BJ (cell line): ENCODE measurements at places on chromosomes 11 and 22. TPM values are rescaled to one million over a fixed set of nuclear protein-coding genes. Genes with fewer than 3 reads are reported as not detected.

The CDC42EP2 gene
- 11.7 and 23.2 TPM in 2 replicates for polyA plus RNA-seq

The SLC22A8 gene
- not detected in 2 replicates for polyA plus RNA-seq

The MFRP gene
- polyA plus RNA-seq, result not detected in 2 replicates

The FGF4 gene
- not detected in 2 replicates for polyA plus RNA-seq

The SEC14L2 gene
- polyA plus RNA-seq, result 20.1 and 22.8 TPM in 2 replicates

The NCF4 gene
- not detected in 2 replicates for polyA plus RNA-seq

The ZNF214 gene
- polyA plus RNA-seq, result 0.75 and 1.8 TPM in 2 replicates

DNA sequence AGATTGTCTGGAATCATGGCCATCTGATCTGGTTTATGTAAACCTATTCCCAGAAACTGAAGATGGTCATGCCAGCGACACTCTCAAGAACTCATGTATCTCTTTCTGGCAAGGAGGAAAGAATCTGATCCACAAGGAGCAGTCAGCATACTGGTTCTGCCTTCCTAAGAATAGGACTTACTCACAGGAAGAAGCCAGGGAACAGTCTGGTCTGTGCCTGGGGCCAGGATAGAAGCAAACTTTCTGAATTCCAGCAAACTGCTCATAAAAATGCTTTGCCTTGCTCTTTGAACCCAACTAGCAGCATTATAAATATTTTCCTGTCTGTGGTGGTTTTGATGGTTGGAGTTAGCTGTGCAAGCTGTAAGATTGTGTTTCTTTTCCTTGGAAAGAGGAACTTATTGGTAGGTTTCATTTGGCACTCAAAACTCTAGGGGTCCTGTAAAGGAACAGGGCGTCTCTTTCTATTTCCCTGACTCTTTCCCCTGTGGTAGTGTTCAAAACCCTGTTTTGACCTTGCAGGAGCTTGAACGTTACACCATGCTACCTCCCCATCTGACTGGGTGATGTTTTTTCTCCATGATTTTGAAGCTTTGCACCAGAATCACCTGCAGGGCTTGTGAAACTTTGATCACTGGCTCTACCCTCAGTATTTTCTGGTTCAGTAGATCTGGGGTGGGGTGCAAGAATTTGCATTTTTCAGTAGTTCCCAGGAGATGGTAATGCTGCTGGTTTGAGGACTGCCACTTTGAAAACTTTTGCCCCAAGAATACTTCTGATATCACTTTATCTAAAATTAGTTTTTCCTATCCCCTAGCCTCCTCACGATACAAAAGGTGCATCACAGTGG lies 627.8 kb upstream of the ANO5 start:
- DNase-seq, result peak; percentile 76

- DNase-seq, result no peak
Measured at GRCh38 chr11:100188137-100188783, 498.8 kb upstream of the ARHGAP42 start.

- no peak for DNase-seq
Measured at GRCh38 chr22:19818324-19819207, 36.1 kb downstream of the GNB1L start.

- no peak for DNase-seq
Measured at GRCh38 chr22:37376643-37377042, 50.6 kb downstream of the ELFN2 start.

DNA sequence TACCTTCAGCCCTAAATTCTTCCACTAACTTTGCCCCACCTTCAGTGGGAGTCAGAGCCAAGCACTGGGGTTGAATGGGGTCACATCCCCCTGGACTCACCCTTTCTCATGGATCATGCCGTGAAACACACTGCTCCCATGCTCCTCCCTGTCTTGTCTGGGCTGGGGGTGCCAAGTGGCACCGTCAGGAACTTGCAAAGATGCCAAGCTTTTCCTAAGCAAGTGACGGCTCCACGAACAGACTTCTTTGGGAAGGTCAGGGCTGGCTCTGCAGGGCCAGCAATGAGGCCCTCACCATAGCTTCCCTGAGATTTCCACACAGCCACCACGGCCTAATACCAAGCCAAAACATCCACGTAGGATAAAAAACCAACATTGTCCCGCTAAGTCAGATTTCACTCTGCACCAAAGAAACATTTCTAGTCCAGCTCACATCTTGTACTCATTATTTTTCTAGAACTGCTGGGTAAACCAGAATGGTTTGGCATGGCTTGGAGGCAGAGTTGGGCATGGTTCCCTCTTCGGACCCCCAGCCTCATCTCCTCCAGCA lies 76.5 kb downstream of the NAT10 start:
- DNase-seq, result no peak

DNA sequence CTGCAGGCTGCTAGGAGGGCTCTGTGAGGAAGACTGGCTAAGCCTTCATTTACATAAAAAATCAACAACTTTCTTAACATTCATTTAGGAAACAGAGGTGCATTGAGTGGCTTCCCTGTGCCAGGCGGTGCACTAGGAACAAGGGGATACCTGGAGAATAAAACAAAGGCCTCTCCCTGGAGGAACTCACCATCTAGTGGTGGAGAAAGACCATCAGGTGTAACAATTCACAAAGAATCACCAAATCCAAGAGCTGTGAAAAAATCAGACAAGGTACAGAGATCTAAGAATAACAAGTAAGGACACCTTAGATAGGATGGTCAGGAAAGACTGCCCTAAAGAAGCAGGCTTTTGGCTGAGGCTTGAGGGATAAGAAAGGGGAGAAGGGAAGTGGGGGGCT lies 40.3 kb downstream of the CSNK2A3 start:
- no peak for DNase-seq

DNA sequence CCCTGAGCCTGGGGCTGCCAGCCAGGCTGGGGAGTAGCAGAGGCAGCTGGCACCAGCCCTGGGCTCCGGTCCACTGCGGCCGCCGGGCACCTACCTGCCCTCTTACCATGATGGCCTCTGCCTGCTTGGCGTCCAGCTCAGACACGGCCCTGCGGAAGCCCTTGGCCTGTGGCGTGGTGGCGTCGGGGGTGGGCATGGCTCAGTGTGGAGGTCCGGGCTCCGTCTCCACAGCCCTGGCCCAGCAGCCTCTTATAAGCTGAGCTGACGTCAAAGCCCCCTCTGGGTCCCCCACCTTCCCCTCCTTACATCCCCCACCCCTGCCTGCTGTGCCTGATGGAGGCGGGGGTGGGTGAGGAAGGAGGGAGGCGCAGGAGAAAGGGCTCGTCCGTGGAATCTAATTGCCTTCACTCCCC lies at the start of gene TH:
Gene TH (minus strand): TSS at position 225 of the 413 bp plus-strand sequence. CDS start 29 bp downstream, at position 196.
- no peak for DNase-seq

GRCh38 chr11:68211546-68211945 lies 1.6 kb downstream of the KMT5B start:
- no peak for DNase-seq

GRCh38 chr11:18927550-18928322 lies 11.5 kb downstream of the MRGPRX1 start:
- no peak for DNase-seq

DNA sequence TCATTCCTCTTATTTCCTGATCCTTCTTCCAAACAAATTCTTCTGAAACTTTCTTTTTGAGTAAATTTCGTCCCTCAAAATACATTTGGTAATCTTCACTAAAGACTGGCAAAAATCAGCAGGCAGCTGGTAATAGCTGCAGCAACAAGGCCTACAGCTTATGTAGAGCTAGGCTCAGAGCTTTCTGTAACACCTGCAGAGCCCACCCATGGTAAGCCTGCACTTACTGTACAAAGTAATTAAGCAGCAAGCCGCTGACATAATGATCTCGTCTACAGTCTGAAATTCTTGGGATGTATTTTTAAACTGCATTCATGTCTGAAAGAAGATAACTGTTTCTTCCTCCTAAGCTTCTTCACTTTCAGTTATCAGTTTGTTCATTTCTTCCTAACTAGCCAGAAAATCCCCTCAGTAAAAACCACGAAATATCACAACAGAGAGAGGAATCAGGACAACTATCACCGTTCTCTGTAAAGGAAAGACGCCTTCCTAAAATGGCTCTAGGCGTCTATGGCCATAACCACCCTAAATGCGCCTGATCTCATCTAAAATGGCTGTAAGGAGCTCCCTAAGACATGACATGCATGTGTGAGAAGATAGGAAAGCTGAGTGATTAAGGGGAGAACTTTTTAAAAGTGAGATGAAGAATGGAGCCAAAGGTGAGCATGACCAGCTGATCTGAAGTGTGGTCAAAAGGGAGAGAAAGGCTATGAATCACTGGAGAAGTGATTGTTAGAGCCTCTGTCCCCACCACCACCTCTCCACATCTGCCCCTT lies 56.2 kb downstream of the DENND5A start:
- DNase-seq, result no peak

DNA sequence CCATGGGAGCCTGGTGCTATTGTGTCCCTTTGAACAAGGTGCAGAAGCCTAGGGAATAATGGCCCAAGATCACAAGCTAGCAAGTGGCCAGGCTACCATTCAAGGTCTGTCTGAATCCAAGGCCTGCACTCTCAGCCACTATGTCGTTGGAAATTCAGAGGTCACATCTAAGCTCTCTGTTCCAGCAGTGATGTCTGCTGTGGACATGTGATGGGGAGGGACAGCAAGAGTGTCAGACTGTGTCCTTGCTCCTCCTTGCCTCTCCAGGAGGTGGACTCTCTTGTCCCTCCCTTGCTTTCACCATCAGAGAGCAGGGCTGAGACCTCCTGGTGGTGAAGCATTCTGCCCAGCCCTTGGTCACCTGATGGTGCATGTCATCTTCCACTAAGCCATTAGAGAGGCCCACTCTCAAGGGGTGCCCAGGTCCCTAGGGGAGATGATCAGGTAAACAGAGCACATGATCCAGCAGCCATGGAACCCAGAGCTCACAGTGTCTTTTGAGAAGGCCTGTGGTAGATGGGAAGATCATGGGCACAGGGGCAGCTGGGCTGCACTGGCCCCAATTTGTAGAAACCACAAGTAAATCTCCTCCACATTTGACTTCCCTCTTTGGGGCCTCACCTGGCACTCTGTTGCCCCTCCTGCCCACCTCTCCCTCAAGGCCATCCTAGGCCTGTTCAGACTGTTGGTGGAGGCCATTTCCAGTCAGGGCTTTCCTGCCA lies 37.1 kb upstream of the SUSD2 start:
- DNase-seq, result no peak

DNA sequence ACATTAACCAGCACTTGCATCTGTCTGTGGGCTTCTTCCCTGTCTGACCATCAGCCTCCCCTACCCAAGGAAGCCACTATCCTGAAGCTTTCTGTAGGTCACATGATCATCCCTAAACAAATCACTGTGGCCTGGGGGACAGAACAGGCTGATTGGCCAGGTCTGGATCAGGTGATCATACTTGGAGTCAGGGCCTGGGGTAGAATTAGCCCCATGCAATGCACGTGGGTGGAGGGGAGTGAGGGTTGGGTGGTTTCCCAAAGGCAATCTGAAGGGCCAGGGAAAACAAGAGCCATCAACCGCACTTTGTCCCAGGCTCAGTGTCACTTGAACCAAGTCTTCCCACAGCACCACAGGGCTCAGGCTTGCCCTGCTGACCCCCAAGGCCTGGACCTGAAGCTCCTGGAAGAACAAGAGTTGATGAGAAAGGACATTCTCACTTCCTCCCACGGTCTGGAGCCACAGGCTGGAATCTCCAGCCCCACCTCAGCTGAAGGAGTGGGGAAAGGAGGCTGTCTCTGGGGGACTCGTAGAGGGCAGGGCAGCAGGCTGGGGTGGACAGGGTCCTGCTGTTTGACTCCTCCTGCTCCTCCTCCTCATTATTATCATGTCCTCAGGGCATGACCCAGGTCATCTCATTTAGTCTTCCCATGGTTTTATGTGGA lies 31.5 kb upstream of the TSPAN18 start:
- no peak for DNase-seq

DNA sequence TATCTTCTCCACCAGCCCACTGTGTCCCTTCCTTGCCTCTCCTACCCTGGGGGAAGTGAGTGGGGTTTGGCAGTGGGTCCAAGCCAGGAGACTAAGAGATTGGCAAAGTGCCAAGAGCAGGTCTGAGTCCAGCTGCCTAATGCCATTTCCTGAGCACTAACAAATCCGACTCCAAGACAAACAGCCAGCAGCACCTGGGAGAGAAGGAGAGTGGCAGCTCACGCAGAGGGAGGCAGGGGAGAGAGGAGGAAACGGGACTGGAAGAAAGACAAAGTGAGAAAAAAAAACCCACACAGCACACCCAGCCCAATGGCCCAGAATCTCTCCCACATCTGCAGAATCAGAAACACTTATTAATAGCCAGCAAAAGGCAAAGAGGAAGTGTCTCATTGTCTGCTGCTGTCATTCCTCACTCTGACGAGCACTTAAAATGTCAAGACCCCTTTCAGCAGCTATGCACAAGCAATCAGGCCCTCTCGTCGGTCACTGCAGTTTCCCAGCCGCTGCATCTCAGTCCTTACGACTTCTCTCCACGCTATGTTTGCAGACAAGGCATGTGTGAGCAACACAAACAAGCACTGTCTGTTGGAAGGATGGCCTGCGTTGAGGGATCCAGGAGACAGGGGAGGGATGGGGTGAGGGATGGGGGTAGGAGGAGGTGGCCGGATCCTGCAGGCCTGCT lies 558.4 kb upstream of the CADM1 start:
- no peak for DNase-seq

DNA sequence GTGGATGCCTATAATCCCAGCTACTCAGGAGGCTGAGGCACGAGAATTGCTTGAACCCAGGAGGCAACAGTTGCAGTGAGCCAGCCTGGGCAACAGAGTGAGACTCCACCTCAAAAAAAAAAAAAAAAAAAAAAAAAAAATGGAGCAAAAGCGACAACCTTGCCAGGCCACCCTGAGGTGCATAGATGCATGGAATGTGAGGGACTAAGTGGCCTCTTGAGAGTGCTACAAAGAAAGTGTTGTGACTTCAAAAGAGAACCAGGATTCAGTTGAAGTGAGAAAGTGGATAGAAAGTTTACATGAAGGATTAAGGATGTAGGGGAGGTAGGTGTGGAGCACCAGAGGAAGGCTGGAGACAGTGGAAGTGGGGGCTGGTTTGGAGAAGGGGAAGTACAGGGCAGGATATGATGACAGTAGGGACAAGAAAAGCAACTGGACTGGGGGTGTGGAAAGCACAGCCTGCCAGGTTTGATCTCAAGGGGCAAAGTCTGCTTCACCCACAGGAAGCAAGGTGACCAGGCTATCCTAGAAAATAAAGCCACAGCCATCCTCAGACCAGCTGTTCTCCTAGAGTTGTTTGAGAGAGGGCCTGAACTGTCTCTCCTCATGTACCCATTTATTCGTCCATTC lies 36.0 kb upstream of the OLFML1 start:
- DNase-seq, result no peak

DNA sequence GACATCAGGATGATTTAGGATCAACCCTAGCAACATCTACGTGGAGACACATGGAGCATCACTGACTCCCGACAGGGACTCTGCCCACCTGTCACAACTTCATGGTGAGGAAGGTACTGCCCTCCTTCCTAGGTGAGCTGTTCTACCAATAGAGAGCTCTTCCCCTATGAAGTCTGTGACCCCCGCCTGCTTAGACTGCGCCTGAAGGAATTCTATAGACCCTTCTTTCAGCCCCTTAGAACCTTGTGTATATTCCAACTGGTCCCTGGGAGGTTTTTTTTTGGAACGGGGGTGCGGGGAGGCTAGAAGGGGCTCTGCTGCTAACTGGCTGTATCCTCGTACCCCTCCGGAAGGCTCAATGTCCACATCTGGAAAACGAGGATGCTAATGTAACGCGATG lies 566 bp downstream of the INTS4 start:
- DNase-seq, result no peak

DNA sequence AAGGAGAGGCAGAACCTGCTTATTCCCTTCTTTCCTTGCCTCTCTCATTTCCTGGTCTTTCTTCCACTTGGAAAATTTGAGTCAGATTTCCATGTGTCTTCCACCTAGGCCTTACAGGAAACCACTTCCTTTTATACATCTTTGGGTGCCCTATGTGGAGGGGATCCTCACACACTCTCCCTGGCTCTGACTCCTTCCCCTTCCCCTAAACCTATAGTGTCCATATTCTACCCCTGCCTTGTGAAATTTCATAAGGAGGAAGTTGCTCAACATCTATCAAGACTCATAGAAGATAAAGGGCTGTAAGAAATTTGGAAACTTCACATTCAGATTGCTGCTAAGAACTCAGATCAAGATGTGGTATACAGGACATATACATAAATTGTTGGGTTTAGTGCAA lies 20.4 kb downstream of the TUG1 start:
- no peak for DNase-seq
